CD4-positive, alpha-beta T cell treated with Interleukin-17A for 1 hour (primary cell): ENCODE measurements at places on chromosomes 11 and 22.

DNA sequence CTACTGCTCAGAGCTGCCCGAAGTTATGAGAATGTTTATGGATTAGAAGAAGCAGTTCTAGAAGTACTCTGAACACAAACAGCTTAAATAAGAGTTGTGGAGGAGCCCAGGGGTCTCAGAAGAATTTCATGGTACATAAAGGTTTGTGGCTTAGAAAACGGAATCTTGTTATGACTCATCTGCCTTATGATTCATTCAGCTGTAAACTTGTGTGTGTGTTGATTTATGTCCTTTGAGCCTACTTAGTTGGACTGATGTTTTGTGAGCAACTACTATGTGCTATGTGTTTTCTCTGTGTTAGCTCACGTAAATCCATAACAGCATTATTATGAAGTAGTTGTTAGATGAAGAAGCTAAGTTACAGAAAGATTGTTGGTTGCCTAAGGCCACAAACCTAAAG lies 203.7 kb downstream of the PGR start:
- no peak for DNase-seq

DNA sequence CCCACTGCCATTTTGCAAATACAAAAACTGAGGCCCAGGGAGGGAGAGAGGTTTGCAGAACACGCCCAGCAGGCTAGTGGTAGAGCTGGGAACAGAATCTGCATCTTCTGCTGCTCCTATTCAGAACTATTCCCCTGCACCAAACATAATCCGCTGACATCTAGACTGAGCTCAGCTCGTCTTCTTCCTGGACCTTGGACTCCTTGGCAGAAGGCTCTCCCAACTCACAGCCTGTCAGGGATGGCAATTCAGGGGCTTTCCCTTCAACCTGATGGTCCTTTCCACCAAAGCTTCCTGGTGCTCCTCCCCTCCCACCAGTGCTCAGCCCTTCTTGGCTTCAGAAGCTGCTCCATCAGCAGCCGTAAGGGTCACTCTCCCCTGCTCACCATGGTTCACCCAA lies 9.5 kb upstream of the NPAS4 start:
- no peak for DNase-seq

DNA sequence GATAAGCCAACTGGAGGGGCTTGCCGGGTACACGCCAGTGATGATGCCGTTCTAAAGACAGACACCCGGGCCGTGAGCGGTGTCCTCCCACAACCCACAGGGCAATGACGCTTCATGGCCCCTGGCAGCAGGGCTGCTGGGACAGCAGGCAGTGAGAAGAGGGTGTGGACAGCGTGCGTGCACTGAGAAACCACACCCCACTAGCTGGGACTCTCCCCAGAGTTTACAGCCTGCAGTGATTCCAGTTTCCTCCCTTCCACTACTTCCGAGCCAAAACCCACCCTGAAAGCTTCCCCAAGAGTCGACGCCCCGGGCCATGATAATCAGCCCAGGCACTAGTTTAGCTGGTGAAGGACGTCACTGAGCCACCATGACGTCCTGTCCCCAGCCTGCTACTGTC lies 29.2 kb downstream of the CPT1A start:
- no peak for DNase-seq

- DNase-seq = peak; percentile 29
Measured at GRCh38 chr11:94897330-94897768, 76.0 kb downstream of the CWC15 start.

DNA sequence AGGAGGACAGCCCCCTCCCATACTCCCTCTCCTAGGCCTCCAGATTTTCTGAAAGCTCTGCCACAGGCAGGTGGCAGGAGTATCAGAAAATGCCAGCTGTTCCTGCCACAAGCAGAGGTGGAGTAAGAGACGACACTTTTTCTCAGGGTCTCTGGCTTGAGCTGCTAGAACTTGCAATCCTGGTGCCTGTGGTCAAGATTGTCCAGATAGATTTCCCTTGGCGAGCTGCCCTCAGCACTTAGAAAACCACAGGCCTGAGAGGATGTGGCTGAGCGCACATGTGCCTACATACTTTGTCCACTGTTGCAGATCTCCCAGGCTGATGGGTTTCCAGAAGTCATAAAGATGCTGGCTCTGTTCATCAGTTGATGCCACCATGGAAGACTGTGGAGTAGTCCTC lies 65.7 kb upstream of the NAV2 start:
- DNase-seq = no peak

GRCh38 chr11:40328890-40329614 lies 1130.4 kb downstream of the LRRC4C start:
- no peak for DNase-seq

GRCh38 chr11:64482588-64482987 lies 108.4 kb upstream of the SLC22A12 start:
- no peak for DNase-seq

DNA sequence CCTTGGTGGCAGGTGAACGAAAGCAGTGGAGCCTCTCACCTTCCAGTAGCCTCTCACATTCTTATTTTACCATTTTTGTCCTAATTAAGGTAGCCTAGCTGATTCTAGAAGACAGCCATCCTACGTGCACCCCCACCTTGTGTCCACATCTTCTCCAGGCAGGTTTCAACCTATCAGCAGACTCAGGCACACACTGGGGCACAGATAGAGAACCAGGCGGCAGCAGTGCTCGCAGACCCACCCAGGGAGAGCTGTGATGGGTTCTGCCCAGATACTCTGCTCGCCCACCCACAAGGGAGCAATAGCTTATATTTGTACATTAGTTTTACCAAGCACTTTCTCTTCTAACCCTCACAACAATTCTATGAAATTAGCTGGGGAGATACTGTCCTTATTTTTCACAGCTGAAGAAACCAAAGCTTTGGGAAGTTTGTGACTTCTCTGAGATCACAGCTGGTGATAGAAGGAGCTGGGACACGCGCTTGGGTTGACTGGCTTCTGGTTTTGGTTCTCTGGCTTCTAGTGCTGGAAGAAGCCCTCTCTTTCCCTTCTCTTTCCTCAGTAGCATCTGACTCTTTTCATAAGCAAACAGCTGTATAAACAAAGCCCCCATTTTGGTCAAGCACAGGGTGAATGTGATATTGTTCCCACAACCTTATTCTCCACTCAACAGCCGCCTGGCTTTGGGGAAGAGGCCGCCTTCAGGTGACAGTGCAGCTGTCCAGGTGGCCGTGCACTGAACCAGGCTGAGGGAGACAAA lies 36.9 kb downstream of the PPP2R1B start:
- DNase-seq = no peak

DNA sequence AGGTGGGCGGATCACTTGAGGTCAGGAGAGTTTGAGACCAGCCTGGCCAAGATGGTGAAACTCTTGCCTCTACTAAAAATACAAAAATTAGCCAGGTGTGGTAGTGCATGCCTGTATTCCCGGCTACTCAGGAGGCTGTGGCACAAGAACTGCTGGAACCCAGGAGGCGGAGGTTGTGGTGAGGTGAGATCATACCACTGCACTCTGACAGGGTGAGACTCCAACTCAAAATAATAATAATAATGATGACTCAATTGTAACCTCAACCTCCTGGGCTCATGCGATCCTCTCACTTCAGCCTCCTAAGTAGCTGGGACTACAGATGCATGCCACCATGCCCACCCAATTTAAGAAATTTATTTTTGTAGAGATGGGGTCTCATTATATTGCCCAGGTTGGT lies 15.6 kb upstream of the CHRNA10 start:
- no peak for DNase-seq
